ENCODE measurements at places on chromosomes 7 and 10.

GRCh38 chr10:92530421-92530820 lies 43.5 kb downstream of the IDE start:
- DNase-seq, result no peak

- no peak for DNase-seq
These were observed 539.4 kb downstream of the PARD3 start for GRCh38 chr10:34275626-34276130.

DNA sequence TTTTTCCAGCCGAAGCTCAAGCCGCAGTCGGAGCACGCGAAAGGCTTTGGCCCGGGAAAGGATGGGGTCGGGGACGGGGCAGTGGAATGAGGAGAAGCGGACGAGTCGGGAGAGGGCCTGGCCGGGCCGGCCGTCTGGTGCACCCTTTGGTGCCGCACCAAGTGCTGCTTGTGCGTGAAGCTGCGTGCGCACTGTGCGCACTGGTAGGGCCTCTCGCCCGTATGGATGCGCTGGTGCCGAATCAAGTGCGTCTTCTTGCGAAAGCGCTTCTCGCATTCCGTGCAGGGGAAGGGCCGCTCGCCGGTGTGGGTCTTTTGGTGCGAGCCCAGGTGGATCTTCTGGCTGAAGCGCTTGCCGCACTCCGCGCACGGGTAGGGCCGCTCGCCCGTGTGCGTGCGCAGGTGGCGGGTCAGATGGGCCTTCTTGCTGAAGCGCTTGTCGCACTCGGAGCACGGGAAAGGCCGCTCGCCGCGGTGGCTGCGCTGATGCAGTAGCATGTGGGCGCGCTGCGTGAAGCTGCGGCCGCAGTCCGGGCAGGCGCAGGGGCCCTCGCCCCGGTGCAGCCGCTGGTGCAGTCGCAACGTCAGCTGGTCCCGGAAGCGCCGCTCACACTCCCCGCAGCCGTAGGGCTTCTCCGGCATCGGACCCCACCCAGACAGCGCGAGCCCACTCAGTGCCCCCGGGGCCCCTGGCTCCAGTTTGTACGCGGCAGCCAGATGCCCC lies 7.8 kb downstream of the ZNF467 start:
- DNase-seq, result no peak

GRCh38 chr7:151708610-151709009 lies 168.3 kb downstream of the PRKAG2 start:
- DNase-seq, result no peak
